ENCODE measurements at places on chromosomes 13 and 19.
A peak's percentile ranks its signal among the peaks of the same experiment; 100 is the strongest.

DNA sequence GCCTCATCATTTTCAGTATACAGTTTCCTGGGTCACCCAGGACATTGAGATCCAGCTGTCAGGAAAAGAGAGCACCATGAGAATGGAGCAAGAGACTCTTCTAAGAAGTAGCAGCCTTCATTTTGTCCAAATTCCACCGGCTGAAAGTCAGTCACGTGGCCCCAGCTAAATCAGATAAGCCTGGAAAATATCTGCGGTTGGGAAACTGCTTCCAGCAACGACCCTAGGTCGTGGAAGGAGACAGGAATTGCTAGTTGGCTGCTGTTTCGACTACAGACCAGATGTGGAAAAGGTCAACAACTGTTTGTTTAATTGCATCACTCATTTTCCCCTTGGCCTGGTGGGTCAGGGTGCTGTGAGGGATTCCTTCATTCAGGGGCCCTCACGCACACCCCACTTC is 107.0 kb downstream of the ZNF536 start:
- no peak for DNase-seq

GRCh38 chr19:16769385-16769784 is 49.7 kb downstream of the NWD1 start:
- no peak for DNase-seq

DNA sequence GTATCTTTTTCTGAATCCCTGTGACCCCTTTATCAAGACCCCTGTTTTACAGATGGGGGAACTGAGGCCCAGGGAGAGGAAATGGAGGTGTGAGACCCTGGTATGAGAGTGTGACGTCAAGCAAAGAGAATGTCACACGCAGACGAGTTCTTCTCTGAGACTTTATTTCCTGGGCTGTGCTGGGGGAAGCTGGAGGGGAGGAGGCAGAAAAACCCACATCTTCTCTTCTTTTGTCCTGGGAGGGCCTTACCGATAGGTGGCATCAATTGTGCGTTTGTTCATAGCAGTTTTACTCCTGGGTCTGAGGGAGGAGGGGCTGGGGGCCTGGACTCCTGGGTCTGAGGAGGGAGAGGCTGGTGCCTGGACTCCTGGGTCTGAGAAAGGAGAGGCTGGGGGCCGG is 4.9 kb upstream of the KLK15 start:
- peak; percentile 5 for DNase-seq

DNA sequence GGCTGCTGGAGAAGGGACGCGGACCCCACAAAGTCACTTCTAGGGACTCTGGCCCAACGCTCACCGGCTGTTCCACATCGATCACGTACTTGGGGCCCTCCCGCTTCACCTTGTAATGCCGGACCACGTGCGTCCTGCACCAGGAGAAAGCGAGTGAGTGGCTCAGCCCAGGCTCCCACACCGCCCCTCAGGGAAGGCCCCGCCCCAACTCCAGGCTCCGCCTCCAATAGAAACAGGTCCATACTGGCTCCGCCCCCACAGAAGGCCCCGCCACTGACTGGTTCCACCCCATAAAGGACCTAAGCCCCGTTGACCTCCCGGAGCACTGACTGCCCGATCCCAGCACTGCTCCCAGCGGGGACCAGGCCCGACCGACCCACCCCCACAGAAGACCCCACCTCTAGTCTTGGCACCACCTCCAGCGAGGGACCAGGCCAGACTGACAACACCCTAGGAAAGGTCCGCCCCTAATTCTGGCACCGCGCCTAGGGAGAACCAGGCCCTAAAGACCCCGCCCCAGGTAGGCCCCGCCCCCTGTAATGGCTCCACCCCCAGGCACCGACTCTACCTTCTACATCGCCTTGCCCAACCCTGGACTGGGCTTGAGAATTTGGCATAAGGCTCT is 11.3 kb downstream of the STAP2 start:
- peak; percentile 78 for DNase-seq

DNA sequence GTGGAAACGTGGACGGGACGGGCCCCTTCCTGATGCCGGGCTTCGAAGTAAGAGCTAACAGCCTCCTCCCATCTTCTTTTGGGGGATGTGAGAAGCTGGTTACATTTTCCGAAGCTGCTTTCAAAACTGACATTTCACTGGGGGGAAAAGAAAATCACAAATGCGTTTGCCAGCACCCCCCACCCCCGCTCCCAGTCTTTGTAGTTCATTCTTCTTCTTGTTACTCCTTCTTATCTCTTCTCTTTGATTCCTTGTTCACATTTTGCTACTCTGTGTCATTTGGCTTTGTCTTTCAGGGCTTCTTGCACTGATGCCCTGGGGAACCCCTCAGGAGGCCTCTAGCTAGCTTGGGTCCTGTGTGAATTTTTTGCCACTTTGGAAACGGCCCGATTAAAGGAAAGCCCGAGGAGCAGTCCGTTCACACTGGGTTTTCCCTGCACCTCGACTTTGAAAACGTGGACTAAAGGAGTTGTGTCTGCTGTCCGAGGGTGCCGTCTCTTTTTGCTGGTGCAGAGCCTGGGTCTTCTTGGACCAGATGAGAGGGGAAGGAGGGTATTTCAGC is 1.3 kb downstream of the CARM1 start:
- DNase-seq: no peak

DNA sequence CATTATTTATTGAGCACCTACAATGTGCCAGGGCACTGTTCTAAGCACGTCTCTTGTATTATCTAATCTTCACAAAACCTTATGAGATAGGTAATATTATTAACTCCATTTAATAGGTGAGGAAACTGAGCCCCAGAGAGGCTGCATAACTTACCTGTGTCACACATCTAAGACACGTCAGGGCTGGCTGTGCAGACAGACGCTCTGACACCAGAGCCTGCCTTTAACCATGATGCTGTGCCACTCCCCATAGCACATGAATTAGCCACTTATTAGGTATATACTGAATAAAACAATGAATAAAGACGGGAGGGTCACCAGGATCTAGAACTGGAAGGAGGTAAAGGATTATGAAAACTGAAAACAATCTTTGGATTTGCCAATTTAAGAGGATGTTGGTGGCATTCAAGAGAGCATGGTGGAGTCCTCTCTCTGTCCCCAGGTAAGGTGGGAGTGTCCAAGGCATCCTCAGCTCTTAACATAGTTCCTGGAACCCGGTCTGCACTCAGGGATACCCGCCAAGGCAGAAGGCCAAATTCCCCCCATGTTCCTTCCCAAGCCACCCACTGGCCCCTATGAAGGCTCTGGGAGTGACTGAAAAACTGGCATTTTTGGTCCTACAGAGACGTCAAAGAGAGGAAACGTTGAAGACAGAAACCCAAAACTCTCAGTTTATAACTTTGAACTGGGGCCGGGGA is 479.7 kb downstream of the FOXO1 start:
- no peak for DNase-seq

DNA sequence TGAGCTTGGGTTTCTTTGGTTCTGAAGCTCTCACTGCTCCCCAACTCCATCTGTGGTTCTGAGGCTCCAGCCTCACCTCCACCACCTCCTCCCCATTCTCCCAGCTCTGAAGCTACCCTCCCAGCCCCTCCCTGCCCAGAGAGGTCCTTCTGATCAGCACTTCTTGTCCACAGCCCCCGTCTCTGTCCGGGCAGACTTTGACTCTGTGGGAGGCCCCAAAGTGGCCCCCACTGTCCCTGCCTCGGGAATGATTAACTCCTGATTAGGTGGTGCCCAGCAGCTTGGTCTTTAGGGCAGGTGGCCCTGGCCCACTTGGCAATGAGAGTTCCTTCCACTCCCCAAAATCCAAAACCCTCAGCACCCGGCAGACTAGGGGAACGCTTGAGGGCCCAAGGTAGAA is 14.4 kb downstream of the EVI5L start:
- no peak for DNase-seq

DNA sequence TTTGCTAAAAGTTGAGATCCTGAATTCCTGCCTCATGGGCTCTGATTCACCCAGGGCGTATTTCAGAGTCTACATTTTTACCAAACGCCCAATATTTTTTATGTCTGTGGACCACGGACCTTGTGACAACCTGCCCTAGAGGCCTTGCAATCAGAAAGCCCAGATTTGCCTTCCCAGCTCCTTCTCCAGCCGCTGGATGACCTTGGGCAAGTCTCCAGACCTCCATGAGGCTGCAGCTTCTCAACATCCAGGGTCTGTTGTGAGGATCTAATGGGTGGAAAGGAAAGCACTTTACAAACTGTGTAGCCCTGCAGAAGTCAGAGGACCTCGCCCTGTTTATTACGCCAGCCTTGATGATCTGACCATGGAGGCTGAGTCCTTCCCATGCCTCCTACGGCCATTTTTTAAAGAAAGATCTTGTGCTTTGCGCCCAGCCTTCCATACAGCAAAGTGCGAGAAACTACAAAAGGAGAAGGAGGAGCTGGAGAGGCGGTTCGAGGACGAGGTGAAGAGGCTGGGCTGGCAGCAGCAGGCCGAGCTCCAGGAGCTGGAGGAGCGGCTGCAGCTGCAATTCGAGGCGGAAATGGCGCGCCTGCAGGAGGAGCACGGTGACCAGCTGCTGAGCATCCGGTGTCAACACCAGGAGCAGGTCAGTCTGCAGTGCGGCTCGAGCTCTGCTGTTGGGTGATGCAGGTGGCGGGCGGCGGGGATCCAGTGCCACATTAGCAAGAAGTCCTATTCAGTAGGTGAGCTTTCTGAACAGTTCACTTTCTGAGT is 115.6 kb downstream of the SLC7A1 start:
- DNase-seq: no peak

DNA sequence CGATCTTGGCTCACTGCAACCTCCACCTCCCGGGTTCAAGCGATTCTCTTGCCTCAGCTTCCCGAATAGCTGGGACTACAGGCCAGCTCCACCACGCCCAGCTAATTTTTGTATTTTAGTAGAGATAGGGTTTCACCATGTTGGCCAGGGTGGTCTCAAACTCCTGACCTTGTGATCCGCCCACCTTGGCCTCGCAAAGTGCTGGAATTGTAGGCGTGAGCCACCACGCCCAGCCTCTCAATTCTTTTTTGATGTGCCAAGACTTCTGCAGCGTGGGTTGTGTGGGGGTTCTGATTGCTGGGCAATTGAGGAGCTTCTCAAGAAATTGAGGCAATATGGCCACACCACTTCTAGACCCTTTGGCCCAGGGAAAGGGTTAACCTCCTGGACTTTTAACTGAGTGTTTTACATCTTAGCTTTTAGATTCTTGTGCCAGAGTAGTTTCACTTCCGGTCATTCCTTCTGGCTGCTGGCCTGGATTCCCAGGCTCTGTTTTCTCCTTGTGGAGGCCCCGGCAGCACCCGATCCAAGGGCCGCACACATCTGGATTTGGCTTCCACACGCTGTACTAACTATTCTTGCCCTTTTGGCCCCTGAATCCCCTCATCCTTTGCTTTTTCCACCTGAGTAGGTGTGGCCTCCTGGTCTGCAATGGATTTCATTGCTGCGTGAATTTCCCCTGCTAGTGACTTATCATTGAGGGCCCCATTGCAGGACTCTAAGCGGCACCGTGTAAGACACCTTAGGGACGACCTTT is 14.7 kb downstream of the SMARCA4 start:
- DNase-seq: peak; percentile 66

GRCh38 chr13:22232186-22232585 is 561.3 kb downstream of the FGF9 start:
- no peak for DNase-seq

- DNase-seq: peak; percentile 57
Observed at GRCh38 chr13:77918391-77919245, at the start of gene EDNRB. TSS of gene EDNRB (minus strand) at chr13:77918831. CDS start at chr13:77918573, 258 bp downstream.

- no peak for DNase-seq
Observed at GRCh38 chr13:30486230-30487074, 20.7 kb upstream of the HMGB1 start.

GRCh38 chr13:28610996-28611395 is 47.9 kb upstream of the POMP start:
- DNase-seq: no peak

DNA sequence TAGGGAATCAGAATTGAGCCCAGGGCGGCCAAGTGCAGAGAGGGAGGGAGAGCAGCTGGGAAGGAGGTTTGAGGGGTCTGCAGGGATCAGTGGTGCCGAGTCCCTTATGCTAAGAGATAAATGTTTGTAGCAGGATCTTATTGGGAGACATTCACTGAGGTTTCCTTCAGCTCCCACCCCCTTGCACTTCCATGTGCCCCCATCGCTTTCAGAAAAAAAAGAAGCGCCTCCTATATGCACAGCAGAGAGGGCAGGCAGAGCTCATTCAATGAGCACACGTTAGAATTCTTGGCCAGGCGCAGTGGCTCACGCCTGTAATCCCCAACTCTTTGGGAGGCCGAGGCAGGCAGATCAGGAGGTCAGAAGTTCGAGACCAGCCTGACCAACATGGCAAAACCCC is 28.0 kb downstream of the CYP4F2 start:
- no peak for DNase-seq

- no peak for DNase-seq
Observed at GRCh38 chr19:38649305-38650171, 2.1 kb downstream of the ACTN4 start.

DNA sequence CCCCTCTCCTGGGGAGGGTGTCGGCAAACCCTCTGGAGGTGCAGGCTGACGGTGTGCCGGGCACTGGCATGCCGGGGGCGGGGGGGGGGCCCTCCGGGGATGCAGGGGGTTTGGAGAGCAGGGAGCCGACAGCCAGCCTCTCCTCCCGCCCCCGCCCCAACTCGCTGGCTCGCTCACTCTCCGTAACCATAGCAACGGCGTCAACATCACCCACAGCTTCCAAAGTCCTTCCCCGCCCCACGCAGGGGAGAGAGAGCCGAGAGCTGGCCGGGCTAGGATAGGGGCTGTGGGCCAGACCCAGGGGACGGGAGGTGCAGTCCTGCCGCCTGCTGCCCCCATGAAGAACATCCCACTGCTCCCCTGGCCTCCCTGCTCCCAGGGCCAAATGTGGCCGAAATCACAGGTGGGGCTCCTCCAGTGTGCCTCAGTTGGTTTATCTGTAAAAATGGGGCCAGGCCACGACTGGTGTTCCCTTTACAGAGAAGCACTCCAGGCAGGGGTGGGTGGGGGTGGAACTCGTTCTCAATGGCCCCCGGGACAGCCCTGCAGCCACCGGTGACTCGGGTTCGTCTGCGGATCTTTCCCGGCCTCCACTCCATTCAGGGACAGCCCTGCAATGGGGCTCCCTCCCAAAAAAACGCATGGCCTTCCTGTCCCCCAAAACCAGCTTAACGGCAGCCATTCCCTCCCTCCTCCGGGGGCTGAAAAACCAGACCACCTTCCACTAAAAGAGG is 3.2 kb downstream of the KLF16 start:
- peak; percentile 82 for DNase-seq

GRCh38 chr13:31733066-31733465 is 6.3 kb upstream of the RXFP2 start:
- no peak for DNase-seq

DNA sequence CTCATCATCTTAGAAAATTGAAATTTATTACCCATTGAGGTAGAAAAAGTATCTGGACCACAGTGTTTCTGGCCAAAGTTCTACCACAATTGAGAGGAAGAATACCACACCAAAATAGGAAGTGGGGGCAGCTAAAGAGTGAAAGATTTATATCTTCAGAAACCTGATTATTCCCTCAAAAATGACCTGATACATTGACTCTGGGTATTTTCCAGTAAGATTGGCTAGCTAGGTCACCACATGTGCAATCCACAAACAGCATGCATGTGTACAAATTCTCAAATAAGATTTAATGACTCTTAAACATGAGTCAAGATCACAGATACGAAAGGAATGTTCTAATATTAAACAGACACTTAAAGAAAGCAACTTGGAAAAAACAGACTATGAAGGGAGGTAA is 1516.2 kb upstream of the PCDH20 start:
- DNase-seq: peak; percentile 64
